ENCODE measurements at places on chromosomes 5 and 9. TPM values are rescaled to one million over a fixed set of nuclear protein-coding genes. Genes with fewer than 3 reads are reported as not detected.

ADGRV1 gene
- total RNA-seq, result 0.44 TPM

SLC6A7 gene
- not detected for total RNA-seq

BTNL9 gene
- 1.8 TPM for total RNA-seq

ANKRD34B gene
- not detected for total RNA-seq

KCNV2 gene
- not detected for total RNA-seq

PCDHGB4 gene
- total RNA-seq, result 0.10 TPM

LRRC19 gene
- not detected for total RNA-seq

NEUROG1 gene
- not detected for total RNA-seq

IFNA4 gene
- total RNA-seq, result not detected

HK3 gene
- total RNA-seq, result 1.2 TPM

RASGRF2 gene
- total RNA-seq, result 32.3 TPM

CCDC192 gene
- 0.45 TPM for total RNA-seq

FST gene
- total RNA-seq, result not detected

PRRC1 gene
- total RNA-seq, result 38.5 TPM

CAMK2A gene
- not detected for total RNA-seq

ZNF658 gene
- 4.8 TPM for total RNA-seq

ANKRD33B gene
- 5.3 TPM for total RNA-seq

ZNF366 gene
- not detected for total RNA-seq

LCN2 gene
- total RNA-seq, result not detected

SLC6A18 gene
- not detected for total RNA-seq

SPATA31D4 gene
- not detected for total RNA-seq

ADGRD2 gene
- total RNA-seq, result not detected

SELENOP gene
- not detected for total RNA-seq

TAF11L5 gene
- total RNA-seq, result not detected

HCN1 gene
- total RNA-seq, result not detected

SLC25A25 gene
- total RNA-seq, result 20.4 TPM

TLE1 gene
- 2.2 TPM for total RNA-seq

CAVIN4 gene
- not detected for total RNA-seq

RAD50 gene
- total RNA-seq, result 20.4 TPM

PCDHA2 gene
- total RNA-seq, result not detected

MORN5 gene
- not detected for total RNA-seq

PLEKHG4B gene
- total RNA-seq, result 0.55 TPM

TMEM215 gene
- not detected for total RNA-seq

GPR21 gene
- total RNA-seq, result 1.6 TPM

PLAC8L1 gene
- total RNA-seq, result 0.94 TPM

SLC22A4 gene
- total RNA-seq, result 0.70 TPM

GFPT2 gene
- total RNA-seq, result 0.80 TPM

RNF130 gene
- total RNA-seq, result 15.3 TPM

SLC28A3 gene
- total RNA-seq, result not detected
